ENCODE measurements at places on chromosomes 3 and 15.

DNA sequence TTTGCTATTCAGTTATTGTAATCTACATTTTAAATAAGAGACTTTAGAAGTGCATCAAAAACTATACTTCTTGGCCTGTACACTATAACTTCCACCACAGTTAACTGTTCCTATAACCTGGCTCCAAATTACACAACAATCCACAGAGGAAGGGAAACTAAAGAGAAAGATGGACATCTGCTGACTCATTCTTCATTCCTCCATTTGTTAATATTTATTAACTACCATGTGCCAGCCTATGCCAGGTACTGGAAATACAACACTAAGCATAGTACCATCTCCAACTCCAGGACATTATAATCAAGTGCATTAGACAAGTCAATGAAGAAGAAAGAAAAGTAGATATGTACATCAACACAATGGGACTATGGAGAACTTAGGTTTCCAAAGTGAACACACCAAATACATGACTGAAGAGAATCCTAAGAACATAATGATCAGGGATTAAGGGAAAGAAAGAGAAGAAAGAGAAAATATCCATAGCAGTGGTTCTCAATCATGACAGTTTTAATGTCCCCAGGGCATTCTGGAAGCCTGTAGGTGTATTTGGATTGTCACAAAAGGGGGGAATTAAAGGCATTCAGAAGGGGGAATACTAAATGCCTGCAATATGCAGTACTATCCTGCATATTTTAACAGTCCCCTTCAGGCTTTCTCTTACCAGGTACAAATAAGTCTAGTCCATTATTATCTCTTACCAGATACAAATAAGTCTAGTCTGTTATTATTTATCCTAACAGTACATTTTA lies 8.9 kb downstream of the ICE2 start:
- DNase-seq: no peak

- no peak for DNase-seq
These were observed 53.5 kb downstream of the RAP2B start for GRCh38 chr3:153215497-153215896.

GRCh38 chr3:46299608-46300460 lies 54.1 kb upstream of the CCR2 start:
- no peak for DNase-seq

GRCh38 chr3:187193181-187193580 lies 4.1 kb upstream of the RTP1 start:
- no peak for DNase-seq

GRCh38 chr3:157201648-157202278 lies 41.8 kb upstream of the CCNL1 start:
- no peak for DNase-seq

DNA sequence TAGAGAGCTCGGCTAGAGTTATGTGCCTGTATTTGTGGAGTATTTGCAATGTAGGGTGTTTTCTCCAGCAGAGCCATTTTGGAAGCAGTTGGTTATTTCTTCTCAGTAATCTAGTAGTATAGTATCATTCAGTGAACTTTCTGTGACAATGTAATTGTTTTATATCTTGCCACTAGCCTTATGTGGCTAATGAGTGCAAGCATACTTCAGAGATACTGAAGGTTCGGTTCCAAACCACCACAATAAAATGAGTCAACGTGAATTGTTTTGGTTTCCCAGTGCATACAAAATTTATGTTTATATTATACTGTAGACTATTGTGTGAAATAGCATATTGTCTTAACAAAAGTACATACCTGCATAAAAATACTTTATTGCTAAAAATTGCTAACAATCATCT lies 286.9 kb upstream of the TBL1XR1 start:
- no peak for DNase-seq

Data from progenitor cell of endocrine pancreas (in vitro differentiated cells).